SW 1271 (cell line): ENCODE measurements at places on chromosomes 5 and 9.

GRCh38 chr9:106918825-106919509 is 56.0 kb downstream of the ZNF462 start:
- DNase-seq, result no peak

DNA sequence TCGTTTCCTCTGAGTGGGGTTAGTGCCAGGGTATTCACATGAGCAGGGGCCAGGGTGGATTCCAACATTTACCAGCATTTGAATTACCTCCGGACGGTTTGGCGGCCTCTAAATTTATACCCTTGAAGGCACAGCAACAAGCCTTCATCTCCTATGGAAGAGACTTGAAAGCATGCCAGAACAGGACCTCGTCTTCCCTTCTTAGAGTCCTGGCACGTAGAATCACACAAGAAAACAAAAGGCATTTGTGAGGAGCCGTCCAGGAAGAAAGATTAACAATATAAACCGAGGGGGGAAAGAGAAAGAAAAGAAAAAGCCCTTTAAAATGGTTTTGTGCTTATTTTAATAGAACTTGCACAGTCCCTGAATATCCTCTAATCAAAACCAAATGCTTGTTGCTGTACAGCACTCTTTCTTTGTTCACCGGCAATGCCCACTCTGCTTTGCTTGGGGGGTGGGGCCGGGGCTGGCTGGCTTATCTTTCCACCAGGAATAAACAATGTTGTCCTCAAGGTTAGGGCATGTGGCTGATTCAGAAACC is 575.8 kb upstream of the ZNF462 start:
- DNase-seq, result no peak

- DNase-seq, result no peak
Observed at GRCh38 chr9:86763791-86764190, 183.5 kb downstream of the GAS1 start.

DNA sequence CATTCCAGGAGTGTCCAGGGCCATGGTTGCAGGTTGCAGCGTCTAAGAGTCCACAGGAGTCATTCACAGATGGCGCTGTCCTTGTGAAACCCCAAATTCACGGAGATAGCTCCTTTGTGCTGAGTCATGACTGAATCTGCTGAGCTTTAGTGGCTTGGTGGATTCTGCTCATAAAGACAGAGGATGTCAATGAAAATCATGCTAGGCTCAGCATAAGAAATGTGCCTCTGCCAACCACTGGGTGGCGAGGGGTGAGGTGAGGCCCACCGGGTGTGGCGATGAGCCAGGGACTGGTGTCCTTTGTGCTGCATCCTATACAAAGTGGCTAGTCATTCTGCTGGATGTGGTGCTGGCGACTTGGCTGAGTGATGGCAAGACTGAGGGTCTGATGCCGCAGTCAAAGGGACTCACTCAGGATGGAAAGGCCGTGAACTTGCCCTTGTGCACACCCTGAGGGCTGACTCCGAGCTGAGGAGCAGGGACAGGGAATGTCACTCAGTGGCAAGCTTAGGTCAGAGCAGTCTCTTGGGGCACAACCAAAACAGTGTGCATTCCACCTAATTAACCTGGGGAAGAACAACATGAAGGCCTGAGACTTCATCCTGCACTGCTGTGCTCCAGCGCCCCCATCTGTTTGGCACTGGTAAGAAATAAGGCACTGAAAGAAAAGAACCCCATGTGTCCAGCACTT is 71.5 kb downstream of the DAP start:
- peak; percentile 20 for DNase-seq

- no peak for DNase-seq
Observed at GRCh38 chr5:1118738-1119137, 6.9 kb upstream of the SLC12A7 start.

GRCh38 chr9:125655691-125656410 is 51.2 kb downstream of the MAPKAP1 start:
- peak; percentile 39 for DNase-seq

DNA sequence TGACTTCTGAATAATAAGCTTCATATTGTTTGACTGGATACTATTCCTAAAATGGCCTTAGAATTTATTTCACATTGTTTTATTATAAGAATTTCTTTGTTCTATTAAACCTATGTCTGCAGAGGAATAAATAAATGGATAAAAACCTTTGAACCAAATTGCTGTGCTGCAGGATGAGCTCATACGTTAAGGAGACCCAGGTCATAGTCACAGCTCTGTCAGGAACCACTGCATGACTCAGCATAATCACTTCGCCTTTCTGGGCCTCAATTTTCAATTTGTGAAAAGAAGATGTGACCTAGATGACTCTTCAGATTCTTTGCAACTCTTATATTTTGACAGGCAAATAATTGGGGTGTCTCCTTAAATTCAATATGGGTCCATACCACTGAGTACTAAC is 36.7 kb upstream of the HMHB1 start:
- no peak for DNase-seq

DNA sequence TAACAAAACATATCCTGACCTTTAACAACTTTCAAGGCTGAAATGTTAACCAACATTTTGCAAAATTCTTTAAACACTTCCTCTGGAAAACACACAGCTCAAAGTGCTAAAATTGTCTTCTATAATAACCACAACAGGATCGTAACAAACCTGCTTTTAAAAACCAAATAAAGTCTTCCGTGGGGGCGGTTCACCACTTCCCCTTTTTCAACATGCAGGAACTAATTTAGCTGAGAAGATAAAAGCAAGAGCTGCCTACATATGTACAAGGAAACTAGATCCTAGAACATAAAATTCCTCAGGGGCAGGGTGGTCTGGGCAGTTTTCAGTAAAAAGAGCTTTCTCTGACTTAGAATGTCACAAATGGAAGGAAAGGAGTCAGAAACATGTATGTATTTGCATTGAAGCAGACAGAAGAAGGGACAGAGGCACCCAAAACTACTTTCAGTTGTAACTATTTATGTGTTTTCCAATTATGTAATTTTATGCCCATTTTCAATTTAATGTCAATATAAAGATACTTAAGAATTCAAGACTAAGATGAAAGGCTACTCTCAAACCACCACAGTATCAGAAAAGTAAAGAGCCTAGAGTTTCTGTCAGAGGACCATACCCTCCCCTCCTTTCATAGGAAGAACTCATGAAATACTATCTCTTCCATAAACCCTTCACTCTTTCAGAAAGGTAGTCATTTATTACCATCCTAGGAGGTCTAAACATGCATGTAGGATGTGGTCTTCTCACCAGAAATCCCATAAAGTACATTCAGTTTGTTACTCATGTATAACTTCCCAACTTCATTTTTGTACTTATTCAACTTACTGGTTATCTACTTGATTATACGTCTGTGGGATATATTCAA is 185.9 kb upstream of the RASA1 start:
- DNase-seq, result no peak

DNA sequence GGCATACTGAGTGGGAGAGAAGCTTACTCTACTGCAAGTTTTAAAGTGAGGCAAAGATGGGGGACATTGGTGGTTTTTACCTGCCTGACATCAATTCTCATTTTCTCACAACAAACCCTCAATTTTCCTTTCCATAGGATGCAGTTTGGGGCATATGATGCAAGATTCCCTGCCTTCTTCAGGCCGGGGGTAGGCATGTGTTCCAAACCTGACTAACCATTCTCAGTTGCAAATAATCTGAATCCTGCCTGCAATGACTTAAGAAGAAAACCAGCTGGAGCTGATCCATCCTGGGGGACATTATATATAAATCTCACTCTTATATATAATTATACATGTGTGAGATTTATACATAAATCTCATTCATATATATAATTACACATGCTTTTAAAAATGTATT is 223.6 kb upstream of the EFNA5 start:
- no peak for DNase-seq

DNA sequence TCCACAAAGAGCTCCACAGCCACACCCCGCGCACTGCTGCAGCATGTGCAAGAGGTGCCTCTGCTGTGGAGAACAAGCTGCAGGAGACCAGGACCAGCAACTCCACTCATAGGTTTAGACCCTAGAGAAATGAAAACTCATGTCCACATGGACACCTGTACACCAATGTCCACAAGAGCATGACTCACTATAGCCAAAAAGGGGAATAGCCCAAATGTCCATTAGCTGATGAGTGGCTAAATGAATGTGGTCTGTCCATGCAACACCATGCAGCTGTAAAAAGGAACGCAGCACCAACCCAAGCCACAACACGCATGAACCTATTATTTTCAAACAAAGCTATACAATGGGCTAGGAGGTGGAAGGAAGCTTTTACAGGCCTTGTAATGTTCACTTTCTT is 18.1 kb downstream of the DYNC2I2 start:
- no peak for DNase-seq

DNA sequence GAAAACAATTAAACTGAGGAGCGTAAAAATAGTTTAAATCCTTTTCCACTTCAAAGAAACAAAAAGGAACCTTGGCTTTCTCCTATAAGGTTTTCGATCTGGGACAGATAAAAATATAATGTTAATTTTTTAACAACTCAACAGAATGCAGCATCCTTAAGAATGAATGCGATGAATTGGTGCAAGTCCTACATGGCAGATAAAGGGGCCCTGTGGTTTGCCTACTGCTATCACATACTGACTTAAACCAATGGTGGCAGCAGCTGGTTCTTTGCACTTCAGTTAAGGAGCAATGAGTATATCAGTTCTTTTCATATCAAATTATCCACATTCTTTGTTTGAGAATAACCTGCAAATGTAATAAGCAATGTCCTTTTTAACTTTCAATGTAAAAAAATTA is 12.4 kb upstream of the TYRP1 start:
- DNase-seq, result no peak

DNA sequence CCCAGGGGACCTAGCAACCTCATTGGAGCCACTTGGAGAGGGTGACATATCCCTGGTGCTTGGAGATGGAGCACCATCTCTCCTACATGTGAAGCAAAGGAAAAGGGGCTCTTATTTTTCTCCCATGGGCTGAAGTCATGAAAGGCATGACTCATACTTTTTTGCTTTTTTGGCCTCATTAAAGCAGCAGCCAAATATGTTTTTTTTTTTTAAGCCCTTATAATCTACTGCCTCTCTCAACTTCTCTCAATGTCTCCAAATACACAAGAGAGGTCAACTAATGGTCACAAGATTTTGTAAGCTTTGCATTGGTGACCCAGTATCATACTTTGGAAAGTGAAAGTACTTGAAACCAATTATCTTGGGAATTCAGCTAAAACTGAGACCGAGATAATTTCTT is 1.6 kb upstream of the CFAP90 start:
- DNase-seq, result no peak

GRCh38 chr9:110599468-110599867 is 19.9 kb upstream of the SVEP1 start:
- no peak for DNase-seq

DNA sequence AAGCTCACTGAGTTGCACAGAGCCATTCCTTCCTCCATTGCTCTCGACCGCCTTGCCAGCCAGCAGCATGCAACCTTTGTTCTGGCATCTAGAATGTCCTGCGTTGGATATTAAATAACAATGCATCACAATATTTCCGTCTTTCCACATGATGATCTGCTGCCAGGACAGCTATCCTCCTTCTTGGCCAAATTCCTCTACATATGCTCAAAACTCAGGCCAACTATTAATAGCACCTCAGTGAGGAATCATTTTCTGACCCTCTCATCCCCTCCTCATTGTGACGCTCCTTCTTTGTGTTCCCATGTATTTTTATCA is 128.6 kb downstream of the MYO10 start:
- no peak for DNase-seq

- no peak for DNase-seq
Observed at GRCh38 chr9:20394969-20395368, 227.3 kb downstream of the MLLT3 start.

- DNase-seq, result no peak
Observed at GRCh38 chr5:138455232-138455930, 9.9 kb upstream of the EGR1 start.

DNA sequence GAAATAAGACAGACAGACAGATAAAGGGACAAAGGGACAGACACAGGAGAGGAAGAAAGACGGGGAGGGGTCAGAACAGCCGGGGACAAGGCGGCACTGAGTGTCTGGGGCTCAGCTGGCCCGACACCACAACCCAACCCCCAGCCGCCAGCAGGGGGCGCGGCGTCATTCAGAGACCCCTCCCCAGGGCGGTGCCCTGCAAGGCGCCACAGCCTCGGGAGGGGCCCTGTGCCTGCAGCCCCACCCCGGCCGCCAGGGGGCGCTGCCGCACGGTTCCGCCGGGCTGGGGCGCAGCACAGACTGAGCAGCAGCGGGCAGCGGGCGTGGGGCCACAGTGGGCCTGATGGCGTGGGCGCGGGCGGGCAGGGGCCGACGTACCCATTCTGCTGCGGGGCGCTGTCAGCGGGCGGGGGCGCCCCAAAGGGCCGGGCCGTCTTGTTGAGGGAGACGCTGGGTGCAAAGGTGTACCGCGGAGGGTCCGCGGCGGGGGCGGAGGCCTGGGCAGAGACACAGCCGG is 5.9 kb downstream of the PDLIM7 start:
- no peak for DNase-seq

- DNase-seq, result no peak
Observed at GRCh38 chr5:38434966-38435705, 121.3 kb downstream of the LIFR start.

DNA sequence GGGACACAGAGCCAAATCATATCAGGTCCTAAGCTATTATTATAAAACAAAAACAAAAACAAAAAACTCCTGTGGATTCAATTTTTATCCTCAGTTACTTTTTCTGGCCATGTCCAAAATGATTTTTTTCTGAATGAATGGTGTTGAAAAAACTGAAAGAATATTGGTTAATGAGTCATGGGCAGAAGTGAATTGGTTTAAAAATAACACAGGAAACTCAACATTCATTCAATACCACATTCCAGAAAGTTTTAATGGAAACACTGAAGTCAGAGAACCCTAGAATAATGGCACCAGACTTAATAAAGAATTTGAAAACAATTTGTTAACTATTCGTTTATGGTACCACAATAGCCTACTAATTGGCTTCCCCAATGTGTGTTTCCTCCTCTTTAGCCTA is 102.4 kb upstream of the CDH9 start:
- no peak for DNase-seq

GRCh38 chr5:172910828-172911627 is 48.2 kb upstream of the RPL26L1 start:
- peak; percentile 46 for DNase-seq

DNA sequence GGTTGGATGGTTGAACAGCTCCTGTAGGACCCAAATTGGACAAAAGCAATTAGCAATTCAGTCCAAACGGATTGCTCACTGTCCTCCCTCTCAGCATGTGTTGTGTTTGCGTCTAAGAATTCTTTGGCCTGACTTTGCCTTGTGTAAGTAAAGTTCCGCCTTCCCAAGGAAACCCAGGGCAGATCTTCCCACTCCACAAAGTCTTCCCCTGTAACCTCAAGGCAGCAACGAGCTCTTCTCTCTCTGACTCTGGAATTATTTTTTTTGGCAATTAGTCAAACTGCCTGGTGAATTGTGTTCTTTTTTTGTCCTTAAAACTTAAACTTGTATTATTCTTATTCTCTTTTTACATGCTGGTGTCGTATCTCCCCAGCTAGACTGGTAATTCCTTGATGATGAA is 20.7 kb upstream of the BASP1 start:
- no peak for DNase-seq
